GM12891 (cell line): ENCODE measurements at places on chromosomes 2 and 18.

DNA sequence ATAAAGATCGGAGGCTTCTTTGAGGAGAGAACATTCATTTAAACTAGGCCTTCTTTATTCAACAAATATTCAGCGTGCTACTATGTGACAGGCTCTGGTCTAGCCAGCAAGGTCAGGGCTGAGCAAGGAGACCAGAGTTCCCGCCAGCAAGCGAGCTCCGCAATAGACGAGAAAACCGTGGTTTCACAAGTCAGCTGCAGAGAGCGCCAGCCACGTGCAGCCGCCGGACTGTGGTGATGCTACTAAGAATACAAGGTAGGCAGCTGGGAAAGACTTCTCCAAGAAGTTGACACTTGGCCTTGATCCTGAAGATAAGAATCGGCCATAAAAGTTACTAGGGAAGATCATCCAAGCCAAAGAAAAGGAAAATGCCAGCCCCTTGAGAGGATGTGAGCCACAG lies 533.7 kb upstream of the SALL3 start:
- DNase-seq, result no peak

- no peak for DNase-seq
Observed at GRCh38 chr2:128421286-128421685, 102.6 kb upstream of the HS6ST1 start.

- no peak for DNase-seq
Observed at GRCh38 chr18:73952296-73952946, 195.2 kb downstream of the FBXO15 start.

DNA sequence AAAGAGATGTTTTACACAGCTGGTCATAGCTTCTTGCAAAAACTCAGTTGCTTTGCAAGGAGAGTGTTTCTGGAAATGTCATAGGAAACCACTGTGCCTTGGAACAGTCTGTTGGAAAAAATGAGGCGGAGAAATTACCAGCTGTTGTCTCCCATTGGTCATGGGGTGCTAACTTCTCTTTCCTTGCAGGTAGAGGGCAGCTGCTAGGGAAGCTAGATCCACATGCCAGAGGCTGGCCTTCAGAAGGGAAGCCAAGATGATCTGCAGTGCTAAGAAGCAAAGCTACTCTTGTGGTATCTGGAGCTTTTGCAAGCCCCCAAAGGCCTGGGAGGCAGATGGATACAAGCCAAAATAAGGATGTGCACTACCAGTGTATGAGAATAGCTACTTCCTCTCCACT lies 34.8 kb upstream of the LAMA1 start:
- no peak for DNase-seq
